ENCODE measurements at places on chromosomes 1 and 21. TPM values are rescaled to one million over a fixed set of nuclear protein-coding genes. Genes with fewer than 3 reads are reported as not detected.

- peak; percentile 43 for DNase-seq
Measured at GRCh38 chr21:44424608-44425306, 30.6 kb upstream of the LRRC3 start.

GRCh38 chr1:234581063-234581714, 28.8 kb downstream of the IRF2BP2 start:
- no peak for DNase-seq

- no peak for DNase-seq
Measured at GRCh38 chr1:2197707-2198165, 3.2 kb upstream of the FAAP20 start.

DNA sequence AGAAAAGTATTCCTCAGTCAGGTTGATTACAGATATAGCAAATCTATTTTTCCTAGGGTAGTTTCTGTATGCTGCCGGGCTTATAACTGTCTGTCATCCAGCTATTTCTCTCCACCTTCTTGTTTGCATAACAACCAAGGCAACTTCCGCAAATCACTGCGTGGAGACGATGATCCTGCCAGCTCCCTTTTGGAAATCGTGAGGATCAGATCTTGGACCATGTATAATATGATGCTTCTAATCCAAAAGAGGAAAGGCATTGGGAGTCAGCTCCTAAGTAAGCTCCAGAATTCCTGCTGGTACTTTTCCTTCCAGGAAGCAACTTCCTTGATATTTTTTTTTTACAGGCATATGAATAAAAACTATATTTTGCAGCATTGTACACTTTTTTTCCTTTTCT, 445 bp upstream of the RGS4 start:
- no peak for DNase-seq

- peak; percentile 53 for DNase-seq
Measured at GRCh38 chr1:228150120-228150460, 360 bp downstream of the GJC2 start.

- no peak for DNase-seq
Measured at GRCh38 chr1:34685225-34685624, 69.6 kb upstream of the GJB5 start.

- peak; percentile 53 for DNase-seq
Measured at GRCh38 chr1:227883073-227883520, 64.6 kb downstream of the WNT9A start.

GRCh38 chr1:225254676-225255075, 173.2 kb downstream of the LBR start:
- no peak for DNase-seq

DNA sequence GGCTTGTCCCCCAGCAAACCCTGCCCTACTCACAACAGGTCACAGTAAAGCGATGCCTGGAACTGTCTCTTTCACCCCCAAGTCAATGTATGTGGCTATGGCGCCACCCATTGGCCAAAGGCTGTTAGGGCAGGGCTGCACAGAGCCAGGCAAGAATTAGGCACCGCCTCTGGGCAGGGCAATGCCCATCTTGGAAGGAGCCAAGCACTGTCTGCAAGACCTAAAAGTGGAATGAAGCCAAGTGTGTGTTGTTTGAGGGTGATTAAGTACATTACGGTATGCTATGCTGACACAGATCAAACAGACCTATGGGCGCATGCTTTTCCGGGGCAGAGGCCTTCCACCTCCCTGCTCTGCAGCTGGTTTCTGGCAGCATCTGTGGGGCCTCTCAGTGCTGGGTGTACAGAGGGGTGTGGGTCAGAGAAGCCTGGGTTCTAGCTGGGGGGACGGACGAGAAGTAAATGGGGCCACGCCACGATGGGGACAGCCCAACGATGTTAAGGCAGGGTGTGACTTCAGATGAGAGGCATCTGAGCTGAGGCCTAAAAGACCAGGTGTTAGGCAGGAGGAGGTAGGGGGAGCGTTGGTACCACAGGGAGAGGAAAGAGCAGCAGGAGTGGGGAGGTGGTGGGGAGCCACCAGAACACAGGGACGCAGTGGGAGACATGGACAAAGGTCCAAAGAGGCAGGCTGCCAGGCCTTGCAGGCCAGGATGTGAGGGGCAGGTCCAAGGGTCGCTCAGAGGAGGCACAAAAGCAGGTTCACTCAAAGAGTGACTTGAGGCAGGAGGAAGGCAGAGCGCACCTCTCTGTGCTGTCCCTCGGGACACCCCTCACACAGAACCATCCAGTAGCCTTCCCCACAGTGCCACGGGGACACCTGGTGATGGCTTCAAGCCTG, 49.8 kb downstream of the ACOT7 start:
- no peak for DNase-seq

DNA sequence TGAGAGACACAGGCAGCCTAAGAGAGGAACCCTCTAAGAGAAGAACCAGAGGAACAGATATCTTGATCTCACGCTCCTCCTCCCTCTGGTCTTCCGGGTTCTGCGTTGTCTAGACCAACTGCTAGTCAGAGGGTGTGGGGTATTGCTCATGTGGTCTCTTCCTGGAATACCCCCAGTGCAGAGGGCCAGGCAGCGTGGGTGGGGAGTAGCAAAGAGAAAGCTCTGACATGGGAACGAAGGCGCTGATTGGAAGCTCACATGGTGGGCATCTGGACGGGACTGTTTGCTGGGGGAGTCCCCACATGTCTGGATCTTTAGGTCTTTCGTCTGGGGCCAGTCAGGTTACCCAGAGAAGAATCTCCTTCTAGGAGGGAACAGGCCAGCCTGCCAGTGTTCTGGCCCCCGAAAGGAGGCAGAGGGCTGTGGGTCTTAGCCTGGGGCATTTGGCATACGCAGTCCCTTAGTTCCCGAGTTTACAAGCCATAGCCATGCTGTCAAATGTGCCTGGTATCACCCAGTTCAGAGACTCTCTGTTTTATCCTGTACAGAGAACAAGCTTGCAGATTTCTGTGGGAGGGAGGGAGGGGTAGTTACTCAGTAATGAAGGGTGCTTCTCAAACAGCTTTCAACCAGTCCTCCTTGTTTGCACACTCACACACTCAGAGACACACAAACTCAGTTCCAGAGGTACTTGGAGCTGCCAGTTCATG, 18.3 kb upstream of the IL6R start:
- peak; percentile 82 for DNase-seq

GRCh38 chr1:14543191-14543840, 55.2 kb upstream of the KAZN start:
- no peak for DNase-seq

- no peak for DNase-seq
Measured at GRCh38 chr1:37575692-37576091, 19.0 kb downstream of the DNALI1 start.

DNA sequence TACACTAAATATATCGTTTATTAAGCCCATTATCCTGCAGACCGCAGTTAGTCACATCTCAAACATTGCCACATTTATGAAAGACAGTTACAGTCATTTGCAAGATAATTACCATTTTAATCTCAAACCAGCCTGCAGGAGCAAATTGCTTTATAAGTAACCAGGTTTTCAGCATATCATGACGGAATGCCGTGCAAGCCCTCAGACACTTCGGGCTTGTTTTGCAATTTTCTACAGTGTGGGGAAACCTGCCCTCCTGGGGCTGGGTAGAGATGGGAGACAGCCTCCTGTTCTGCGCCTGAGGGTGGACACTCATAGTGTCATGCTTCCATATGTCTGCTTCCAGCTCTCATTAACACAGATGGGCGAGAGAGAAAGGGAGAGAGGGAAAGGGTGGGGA, 563.9 kb downstream of the NPHP4 start:
- DNase-seq = no peak

DNA sequence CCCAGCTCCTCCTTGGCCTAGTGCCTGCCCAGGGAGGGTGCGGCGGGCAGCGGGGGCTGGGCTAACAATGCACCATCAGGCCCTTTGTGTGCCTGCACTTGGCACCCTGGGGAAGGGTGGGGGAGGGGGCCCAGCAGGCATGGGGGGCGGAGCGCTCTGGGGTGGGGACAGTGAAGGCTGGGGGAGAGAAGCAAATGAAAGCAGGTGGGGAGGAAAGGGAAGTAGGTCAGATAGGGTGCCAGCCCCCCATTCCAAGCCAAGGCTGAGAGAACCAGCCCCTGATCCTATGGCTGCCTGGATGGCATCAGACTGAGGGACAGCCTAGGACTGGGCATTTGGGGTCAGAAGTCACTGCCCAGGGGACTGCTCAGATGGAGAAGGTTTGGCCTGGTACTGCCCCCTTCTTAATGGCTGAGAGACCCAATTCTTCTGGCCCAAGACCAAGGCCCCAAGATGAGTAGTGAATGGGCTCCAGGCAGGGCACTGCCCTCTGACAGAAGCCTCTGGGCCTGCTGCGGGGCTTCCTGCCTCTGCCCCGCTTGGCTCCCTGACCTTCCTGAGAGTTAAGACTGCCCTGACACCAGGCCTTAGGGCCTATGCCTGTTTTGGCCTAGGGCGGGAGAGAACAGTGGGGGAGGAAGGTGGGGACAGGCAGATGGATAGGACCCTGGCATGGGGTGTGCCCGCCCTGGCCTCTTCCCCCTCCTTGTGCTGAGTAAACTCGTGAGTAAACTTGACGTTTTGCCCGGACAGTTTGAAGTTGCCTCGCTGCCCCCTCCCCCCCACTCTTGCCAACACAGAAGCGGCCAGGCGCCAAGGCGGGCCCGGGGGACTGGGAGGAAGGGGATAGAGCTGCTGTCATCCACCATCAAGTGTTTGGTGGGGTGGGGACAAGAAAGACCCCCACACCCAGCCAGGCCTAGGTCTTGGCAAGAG, 2.7 kb downstream of the ZBTB7B start:
- no peak for DNase-seq

GRCh38 chr1:84876353-84876752, 16.7 kb downstream of the LPAR3 start:
- DNase-seq = no peak

- DNase-seq = peak; percentile 79
Measured at GRCh38 chr1:25820247-25821111, 725 bp downstream of the MTFR1L start.

DNA sequence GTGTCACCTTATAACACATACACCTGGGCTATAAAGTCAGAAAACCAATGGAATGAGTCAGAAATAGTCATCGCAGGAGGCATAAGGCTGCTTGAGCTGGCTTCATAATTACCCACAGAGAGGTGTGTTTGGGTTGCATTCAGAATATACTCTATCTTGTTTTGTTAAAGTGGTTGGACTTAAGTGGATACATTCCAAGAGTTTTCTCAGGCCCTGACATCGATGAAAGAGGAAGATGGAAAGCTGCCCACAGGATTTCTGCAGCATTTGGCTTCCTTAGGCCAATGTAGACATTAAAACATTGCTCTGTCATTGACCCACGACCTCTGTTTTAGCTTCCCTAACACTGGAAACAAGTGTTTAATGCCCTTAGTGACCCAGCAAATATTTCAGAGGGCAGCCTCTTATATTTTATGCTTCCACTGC, 18.6 kb upstream of the BCL10 start:
- no peak for DNase-seq

DNA sequence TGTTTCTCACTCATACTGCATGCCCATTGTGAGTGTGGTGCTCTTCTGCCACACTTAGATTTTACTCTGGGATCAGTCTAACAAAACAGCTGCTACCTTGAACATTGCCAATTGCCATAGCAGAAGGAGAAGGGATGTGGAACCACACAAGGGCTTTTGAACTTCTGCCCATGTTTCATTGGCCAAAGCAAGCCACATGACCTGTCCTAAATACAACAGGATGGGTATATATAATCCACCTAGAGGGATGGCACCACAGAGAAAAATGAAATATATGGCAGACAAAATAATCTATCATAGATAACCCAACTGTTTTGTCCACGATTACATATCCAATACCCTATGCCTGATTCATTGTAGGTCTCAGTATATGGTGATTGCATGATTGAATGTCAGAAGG, 26.3 kb downstream of the PDE4B start:
- no peak for DNase-seq

GRCh38 chr21:45263534-45263933, 24.2 kb downstream of the POFUT2 start:
- DNase-seq = no peak

DNA sequence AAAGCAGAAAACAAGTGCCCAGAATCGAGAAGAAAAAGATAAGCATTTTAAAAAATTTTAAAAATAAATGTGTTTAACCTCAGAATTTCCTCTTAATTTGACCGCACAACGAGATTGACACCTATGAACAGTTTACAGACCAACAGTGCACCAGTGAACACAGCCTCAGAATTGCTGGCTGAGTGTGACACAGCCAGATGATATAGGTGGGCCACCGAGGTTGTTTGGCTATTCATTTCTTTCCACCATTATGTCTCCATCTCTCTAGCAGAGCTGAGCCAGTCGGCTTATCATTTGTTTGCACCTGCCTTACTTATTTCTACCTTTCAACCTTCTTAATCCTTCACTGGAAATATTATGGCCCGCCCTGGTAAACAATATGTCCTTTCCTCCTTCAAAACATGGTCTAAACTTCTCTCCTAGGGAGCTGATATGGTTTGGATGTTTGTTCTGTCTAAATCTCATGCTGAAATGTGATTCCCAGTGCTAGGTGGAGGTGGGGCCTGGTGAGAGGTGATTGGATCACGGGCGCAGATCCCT, 86.1 kb downstream of the DUSP10 start:
- no peak for DNase-seq

GRCh38 chr1:205575294-205575885, 56.4 kb downstream of the ELK4 start:
- no peak for DNase-seq

- no peak for DNase-seq
Measured at GRCh38 chr1:207264663-207265252, 56.7 kb upstream of the CD55 start.

DNA sequence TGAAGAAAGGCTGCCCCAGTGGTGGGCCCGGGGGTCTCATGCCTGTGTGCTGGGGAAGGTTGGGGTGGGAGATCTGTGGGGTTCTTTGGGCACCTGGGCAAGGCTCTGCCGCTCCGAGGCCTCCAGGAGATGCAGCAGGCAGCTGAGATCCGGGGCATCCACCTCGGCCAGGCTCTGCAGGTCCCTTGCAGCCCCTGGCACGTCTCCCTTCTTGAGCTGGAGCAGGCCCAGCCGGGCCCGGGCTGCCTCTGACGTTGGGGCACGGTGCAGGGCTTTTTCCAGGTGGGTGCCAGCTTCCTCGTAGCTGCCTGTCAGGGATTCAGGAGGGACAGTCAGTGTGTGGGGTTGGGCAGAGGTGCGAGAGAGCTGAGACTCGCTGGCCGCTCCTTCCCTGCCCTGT, 11.4 kb upstream of the MMEL1 start:
- DNase-seq = no peak

Gene MMP23B
- total RNA-seq = 1.6 TPM

Gene CCDC185
- total RNA-seq = not detected

Gene OR2T27
- total RNA-seq = not detected

Gene TAS1R1
- total RNA-seq = not detected

Gene HSD17B7
- 39.3 TPM for total RNA-seq

Gene TCHHL1
- total RNA-seq = not detected

Gene ZSWIM5
- 2.9 TPM for total RNA-seq

Gene ZNF695
- 0.77 TPM for total RNA-seq

Gene DMRTA2
- total RNA-seq = not detected

Gene EXTL1
- total RNA-seq = not detected
